ENCODE measurements at places on chromosomes 6 and 20.

DNA sequence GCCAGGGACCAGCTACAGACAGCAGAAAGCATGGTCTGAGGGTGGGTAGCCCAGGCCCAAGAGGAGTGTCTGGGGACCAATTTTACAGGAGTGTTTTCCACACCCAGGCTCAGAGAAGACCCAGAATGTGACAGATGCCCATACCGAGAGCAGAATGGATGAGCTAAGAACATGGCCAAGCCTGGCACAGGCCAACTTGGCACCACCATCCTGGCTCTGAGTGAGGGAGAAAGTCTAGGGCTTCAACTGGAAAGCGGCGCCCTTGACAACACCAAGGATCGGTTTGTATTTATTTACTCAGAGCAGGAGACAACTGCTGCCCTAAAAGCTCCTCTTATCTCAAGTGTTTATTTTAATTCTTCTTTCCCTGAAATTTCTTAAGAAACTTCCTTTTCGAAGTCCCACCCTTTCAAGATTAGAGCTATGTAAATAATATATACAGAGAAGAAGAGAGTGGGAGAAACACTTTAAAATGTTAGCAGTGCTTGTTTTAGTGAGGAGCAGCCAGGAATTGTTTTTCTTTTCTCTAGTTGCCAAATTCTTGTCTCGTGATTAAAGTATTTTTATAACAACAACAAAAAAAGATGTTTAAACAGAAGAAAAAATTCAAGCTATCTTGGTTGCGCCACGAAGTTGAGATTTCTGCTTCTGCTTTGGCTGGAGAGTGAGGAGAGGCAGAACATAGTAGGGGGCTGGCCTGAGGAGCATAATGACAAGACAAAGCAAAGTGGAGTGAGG lies 16.2 kb downstream of the TNXB start:
- peak; percentile 63 for DNase-seq

DNA sequence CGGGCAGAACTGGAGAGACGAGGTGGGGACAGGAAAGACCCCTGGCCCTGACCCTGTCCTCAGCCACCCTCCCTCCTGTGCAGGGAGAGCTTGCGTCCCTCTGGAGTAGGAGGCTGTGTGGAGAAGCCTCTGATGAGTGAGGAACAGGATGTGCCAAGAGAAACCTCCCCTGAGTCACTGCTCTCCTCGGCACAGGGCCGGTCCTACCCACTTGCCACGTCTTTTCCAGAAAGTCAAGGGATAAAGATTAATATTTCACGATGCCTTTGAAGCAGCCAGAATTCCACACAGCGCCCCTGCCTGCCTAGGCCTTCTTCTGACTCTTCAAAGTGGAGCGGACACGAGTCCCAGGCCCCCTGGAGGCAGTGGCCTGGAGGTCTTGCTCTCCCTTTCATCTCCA lies 34.9 kb upstream of the THBS2 start:
- DNase-seq = no peak

- DNase-seq = no peak
These were observed 110.1 kb downstream of the NRN1 start for GRCh38 chr6:5896476-5897200.

DNA sequence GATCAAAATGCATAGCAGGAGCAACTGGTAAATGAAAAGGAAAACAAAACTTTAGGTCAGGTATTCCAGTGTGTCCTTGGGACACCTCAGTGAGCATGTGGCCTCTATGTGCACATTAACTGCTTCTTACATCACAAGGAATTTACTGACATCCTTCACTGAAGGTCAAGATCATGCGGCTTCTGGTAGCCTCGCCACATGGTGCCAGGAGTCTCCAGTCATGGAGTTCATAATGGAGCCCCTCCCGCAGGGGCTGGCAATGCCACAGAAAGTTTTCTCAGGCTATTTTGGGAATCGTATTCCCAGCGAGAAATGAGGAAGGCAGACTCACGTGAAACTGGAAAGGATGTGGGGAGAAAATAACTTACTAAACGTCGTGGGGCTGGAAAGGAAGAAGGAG lies 19.7 kb upstream of the SLC22A3 start:
- no peak for DNase-seq

DNA sequence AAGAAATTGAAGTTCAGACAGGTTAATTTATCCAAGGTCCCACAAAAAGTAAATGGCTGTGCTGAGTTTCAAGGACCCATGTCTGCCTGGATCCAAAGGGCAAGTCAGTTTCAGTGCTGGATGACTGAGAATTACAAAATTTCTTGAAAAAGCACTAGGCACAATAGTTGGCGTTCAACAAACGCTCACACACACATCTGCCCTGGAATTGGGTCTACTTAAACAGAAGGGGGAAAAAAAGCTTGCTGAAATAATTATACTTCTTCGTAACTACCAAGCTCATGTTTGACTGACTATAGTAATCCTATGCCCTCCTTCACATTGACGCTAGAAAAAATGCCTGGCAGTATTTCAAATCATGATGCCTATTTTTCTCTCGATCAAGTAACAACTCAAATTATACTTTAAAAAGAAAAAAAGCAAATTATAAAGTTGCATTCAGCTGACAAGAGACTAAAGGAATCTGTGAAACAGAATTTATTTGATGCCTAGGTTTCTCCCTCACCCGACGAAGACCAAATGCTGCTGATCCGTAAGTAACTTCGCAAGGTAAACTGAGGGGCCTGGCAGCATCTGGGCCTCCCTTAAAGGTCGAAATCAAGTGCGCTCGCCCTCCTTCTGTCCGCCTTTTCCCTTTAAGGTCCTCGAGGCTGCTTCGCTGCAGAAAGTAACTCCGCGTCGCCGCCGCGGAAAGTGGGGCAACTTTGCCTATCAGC lies 650 bp upstream of the CD2AP start:
- no peak for DNase-seq

DNA sequence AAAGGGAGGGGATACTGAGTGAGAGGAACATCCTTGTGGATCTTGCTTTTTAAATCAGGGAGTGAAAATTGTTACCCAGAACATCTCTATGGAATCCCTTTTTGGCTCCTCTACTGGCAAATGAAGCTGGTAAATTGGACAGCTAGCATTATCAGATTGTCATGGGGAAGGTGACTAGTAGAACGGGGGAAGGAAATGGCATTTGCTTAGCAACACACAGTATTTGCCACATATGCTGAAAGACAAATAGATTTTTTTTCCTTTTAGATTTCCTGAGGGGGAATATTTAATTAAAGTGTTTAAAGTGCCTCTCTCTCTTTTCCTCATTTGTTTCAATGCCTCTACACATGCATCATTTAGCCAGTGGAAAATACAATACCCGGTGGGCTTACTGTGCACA lies 573.5 kb downstream of the BCKDHB start:
- DNase-seq = no peak

DNA sequence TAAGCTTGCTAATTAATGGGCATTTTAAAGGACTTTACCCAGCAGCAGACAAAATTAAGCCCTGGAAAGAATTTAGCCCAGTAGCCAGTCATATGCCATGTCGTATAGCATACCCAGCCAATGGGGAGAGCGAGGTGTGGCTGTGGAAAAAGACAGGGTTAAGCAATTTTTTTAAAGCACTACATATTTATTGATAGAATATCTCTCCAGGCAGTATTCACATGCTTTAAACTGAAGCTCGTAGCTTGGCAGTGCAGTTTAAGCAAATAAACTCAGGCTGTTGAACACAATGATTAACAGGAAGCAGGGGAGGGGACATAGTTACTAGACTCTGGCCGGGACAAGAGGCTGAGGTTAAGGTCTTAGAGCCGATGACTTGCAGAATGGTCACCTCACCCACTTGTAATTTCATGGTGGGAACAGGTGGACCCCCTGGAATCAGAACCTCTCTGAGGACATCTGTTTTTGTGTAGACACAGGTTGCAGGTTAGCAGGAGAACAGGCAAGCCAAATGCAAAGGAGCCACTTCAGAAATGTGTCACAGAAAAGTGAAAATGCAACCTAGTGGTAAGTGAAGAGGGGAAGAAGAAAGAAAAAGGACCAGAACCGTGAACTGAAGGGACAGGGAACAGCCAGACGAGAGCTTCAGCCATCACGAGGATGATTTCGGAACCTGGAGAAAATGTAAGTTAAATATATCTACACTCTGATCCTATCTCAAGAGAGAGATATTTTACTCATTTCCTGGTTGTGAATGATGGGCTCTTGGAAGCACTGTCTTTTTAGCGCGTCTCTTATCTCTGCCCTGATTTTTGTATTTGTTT lies 7.2 kb downstream of the GCNT2 start:
- no peak for DNase-seq

DNA sequence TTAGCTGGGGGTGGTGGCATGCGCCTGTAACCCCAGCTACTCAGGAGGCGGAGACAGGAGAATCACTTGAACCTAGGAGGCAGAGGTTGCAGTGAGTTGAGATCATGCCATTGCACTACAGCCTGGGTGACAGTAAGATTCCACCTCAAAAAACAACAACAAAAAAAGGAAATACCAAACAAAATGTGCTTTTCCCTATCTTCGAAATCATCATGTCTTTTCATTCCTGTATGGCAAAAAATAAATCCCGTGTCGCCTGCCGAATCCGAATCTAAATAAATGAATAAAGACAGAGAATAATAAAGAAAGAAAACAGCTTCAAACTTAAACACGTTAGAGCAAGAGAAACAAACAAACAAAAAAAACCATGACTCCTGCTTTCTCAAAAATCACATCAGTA lies 11.8 kb downstream of the B4GALT5 start:
- DNase-seq = no peak

Data from upper lobe of right lung (tissue), 1 donor.